ENCODE measurements at places on chromosomes 1 and 21.

GRCh38 chr1:228206582-228207351, 1.1 kb upstream of the OBSCN start:
- no peak for DNase-seq

- DNase-seq = no peak
These were observed 6.0 kb downstream of the POFUT2 start for GRCh38 chr21:45281411-45282282.

- DNase-seq = no peak
These were observed 115.6 kb downstream of the PTBP2 start for GRCh38 chr1:96837057-96837780.

DNA sequence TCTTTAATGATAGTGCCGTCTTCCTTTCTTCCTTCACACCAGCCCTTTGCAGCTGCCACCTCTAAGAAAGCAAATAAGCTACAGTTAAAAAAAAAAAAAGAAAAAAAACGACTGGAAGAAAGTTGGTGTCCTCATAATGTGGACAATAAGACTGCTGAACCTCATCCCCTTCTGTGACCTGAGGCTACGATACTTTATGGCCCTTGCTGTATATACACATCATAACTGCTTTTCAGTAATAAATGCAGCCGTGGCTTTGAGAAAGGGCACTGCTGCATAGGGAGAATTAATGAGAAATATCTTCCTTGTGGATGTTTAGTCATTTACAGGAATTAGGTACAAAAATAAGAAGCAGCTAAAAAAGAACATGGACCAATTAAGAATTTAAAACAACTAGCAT, 333.8 kb upstream of the ADGRL2 start:
- no peak for DNase-seq

- no peak for DNase-seq
These were observed 23.5 kb upstream of the RPL5 start for GRCh38 chr1:92808381-92808780.

GRCh38 chr1:40751802-40752201, 31.8 kb upstream of the KCNQ4 start:
- DNase-seq = no peak

GRCh38 chr1:47758341-47759250, 238.6 kb downstream of the TRABD2B start:
- no peak for DNase-seq

DNA sequence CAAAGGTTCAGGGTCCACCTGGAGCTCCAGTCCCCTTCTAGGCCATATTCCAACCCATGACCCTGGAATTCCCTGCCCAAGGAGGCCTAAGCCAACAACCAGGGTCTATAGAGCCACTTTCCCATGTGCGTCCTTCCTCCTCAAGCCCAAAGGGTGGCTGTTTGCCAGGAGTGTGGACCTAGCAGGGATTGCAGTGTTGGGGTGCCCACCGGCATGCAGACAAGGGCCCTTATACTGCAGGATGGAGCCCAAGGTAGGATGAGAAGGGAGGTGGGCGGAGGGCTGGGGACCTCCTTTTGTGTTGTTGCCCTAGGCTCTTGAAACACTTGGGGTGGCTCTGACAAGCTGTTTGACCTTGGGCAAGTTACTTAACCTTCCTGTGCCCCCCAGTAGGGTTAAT, 19.7 kb upstream of the ADGRB2 start:
- no peak for DNase-seq

DNA sequence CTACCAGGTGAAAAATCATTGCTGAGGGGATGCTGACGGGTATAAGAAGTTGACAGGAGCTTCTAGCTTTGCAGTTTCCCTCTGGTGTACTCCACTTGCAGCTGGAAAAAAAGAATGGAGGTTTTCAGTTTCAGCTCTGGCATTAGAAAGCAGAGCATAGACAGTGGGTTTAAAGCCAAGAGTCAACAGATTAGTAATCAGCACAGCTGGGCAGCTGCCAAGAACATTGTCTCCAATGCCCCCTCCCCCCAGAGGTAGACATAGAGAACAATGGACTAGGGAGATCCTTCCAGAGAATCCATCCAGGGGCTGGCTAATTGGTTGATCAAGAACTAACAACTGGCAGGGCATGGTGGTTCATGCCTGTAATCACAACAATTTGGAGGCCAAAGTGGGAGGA, 10.1 kb upstream of the ZBTB8B start:
- DNase-seq = no peak

DNA sequence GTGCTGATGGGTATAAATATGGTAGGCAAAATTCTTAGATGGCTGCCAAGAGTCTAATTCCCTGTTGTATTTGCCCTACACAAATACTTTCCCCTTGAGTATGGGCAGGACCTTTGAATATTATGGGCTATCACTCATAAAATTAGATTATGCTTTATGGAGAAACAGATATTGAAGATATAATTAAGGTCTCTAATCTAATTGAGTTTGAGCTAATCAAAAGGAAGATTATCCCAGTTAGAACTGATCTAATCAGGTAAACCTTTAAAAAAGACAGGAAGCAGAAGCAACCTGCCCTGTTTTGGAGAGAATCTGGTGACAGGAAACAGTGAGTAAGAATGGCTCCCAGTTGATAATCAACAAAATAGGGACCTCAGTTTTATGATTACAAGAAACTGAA, 609.0 kb upstream of the PRMT6 start:
- DNase-seq = no peak

DNA sequence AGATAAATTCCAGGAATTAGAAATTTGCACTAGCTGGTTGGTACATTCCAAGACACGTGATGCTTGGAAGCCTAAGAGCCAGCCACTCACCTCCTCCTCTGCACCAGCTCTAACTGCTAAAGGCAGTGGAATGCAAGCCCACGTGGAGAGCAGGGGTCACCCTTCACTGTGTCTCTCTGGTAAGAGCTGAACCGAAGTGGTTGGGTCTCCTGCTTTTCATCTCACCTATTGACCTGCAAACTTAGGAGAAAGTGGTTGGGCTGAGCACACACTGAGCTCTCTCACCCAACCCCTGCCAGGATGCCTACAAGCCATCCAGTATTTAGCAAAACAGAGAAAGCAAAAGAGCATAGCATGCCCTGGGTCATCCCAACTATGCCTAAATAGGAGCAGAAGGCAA, 19.3 kb downstream of the HAO2 start:
- no peak for DNase-seq

GRCh38 chr1:9065213-9065751, 4.2 kb downstream of the SLC2A5 start:
- no peak for DNase-seq

DNA sequence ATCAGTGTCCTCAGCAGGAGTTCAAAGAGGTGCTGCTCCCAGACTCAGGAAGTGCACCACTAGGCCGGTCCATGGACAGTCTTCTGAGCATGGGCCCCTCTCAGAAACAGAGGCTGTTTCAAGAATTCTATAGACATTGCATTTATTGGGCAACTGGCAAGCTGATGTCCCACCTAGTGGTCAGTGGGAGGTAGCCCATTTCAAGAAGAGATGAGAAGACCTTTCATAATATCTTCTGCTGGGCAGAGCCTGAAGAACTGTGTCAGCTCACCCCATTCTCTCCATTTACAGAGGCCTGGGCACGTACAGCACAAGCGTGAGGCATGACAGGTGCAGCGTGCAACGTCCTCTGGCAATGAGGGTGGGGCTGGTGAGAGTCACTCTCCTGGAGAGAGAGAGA, 216.0 kb downstream of the DYRK1A start:
- no peak for DNase-seq

DNA sequence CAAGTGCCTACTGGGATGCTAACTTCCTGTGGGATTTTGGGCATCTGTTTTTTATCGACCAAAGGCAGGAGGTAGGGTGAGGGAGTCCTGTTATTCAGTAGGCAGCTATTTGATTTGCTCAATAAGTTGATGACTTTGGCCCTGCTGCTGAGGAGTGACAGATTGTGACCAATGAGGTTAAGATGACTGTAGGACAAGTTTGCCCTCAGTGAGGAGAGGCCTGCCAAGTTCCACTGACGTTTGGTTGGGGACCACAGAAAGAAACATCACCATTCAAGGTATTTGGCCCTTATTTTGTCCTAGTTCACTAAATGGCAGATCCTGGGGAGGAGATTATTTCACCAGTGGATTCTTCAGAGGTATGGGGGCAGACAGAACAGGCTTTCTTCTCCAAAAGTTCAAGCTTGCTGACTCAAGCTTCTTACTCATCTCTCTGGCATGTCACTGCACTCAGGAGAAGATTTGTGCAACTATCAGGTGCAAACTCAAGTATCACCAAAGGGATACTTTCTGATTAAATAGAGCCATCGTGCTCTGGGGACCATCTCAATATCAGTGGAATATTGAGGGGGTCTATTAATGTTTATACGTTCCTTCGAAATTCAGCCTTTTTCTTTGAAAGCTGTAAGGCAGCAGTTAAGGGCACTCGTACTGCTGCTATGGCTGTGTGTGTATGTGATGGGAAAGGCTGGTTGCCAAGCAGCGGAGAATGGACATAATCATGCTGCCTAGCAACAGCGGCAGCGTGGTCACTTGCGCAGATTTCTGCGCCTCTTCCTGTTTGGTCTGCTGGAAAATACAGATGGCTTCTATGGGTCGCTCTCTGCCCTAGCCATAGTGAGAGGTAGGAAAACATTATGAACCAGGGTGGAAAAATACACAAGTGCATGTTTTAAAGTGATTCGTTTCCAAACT, 78.7 kb downstream of the PBX1 start:
- DNase-seq = no peak

- DNase-seq = peak; percentile 45
These were observed 78.9 kb downstream of the SLC66A1 start for GRCh38 chr1:19390901-19391595.

DNA sequence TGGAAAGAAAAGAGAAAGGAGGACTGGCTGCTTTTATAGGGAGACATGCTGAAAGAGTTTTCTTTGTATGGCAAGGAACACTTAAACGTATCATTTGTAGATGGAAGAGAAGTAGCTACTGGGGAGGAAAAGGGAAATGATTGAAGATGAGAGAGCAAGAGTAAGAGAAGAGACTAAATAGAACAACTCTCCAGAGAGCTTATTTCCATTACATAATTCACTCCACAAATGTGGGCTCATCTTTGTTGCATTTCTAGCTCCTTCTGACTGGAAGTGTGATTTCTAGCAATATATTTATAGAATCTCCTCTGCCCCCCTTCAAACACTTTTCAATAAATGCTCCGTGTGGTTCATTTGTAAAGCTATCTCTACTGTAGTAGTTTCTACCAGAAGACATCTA, 71.0 kb downstream of the ST6GALNAC5 start:
- DNase-seq = no peak

DNA sequence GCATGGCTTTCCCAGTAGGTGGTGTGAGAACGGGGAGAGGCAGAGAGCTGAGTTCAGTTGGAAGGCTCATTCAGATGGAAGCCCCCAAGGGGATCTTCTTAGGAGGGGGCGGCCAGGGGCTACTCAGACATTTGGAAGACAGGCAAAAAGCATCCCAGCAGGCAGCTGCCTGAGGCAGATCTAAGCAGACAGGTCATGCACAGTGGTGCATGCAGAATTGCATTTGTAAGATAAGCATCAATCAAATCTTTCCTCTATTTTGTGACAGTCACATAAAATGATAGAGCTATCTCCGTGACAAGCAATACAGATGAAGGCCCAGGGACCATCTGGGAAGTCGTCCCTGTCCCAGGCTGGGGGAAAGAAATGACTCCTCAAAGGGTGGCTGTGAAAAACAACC, 3.8 kb downstream of the RAB3B start:
- no peak for DNase-seq

GRCh38 chr21:23101111-23101510, 2102.9 kb downstream of the NCAM2 start:
- no peak for DNase-seq

DNA sequence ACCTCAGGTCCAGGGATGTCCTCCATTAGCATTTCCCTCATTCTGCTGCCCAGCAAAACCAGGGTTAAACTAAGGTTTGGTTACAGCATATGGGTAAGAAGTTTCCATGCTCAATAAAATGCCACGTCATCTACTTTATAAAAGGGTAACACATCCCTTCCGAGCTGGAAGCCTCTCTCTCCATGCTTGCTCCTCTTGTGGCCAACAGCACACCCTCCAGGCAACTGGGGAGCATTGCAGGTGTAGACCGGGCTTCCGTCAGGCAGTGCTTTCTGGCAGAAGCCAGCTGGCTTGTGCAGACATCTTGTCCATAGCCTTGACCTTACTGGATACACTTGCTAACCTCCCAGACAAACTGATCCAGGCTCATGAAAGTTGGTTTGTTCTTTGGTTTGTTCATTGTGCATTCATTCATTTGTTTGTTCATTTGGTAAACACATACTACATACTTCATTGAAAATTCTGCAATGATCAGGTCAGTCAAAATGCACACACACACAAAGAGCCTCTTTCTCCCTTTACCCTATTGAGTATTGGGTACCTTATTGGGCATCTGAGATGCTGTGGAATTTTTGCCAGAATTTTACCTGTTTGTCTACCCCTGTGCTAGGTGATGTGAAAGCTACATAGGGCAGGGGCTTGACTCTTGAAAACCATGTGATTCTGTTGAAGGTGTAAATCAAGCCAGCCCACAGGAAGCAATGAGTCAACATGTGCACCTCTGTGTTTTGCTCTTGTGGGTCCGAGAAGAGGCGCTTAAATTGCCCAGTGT, 422.8 kb downstream of the CAMTA1 start:
- DNase-seq = no peak

DNA sequence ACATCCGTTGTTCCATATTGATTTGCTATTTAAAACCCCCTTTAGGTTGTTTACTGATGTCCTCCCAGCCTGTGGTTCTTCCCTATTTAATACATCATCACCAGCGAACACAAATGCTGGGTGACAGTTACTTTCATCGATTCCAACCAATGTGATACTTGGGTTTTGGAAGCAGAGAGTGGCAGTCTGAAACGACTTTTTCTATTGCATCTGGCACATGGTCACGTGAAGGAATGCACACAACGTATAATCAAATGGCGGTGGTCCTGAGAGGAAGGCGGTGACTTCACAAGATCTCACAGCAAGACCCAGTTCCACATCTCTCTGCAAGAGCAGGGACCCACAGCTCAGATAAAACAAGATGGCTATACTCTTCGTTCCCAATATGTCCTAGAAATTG, 213.9 kb downstream of the DSCAM start:
- DNase-seq = no peak

GRCh38 chr21:36518883-36519492, 39.1 kb upstream of the CLDN14 start:
- DNase-seq = no peak

DNA sequence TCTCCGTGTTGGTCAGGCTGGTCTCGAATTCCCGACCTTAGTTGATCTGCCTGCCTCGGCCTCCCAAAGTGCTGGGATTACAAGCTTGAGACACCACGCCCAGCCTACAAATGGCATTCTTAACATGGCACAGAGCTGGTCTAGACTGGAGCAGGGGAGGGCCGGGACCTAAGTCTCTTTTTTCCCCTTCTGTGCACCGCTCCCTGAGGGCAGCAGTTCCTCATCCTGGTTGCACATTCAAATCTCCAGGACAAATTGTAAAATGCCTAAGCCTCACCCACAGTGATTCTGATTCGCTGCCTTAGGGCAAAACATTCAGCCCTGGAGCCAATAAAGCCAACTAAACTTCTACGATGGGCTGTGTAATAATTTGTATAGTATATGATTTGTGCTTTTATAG, 10.1 kb upstream of the AVPR1B start:
- DNase-seq = no peak

GRCh38 chr21:15809818-15810217, 80.0 kb downstream of the USP25 start:
- DNase-seq = no peak

Data from activated CD4-positive, alpha-beta T cell treated with anti-CD3 and anti-CD28 coated beads for 1 hour (primary cell).